ENCODE measurements at places on chromosomes 16 and 17. TPM values are rescaled to one million over a fixed set of nuclear protein-coding genes. Genes with fewer than 3 reads are reported as not detected.

DNA sequence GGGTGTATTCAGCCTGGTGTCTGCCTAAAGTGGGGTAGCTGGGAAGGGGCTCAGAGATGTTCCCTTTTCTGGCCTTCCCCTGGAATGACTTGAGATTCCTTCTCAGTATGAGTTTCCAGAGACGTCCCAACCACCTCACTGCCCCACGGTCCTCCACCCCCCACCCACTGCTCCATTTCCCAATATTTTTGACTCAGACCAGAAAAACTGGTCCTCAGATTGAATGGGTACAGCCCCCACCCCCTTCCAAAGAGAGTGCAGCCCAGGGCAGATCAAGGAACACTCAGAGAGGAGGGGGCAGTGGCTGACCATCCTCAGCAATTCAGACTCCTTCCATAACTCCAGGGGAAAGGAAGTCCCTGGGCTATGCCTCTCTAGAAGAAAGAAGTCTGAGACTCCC lies 3.2 kb downstream of the ACLY start:
- no peaks in the 10 kb centered on the region for H3K27me3 ChIP-seq
- DNase-seq = no peak
- peaks cover 9% of the 10 kb centered on the region for H3K36me3 ChIP-seq
- H3K4me3 ChIP-seq = no peak overlapping the region
- no peak overlapping the region for H3K27ac ChIP-seq

Gene FBXW10
- total RNA-seq = 5.3 TPM

- H3K27me3 ChIP-seq = no peaks in the 10 kb centered on the region
- H3K27ac ChIP-seq = no peak overlapping the region
- DNase-seq = no peak
- H3K4me1 ChIP-seq = no peaks in the 10 kb centered on the region
- no peaks in the 10 kb centered on the region for H3K36me3 ChIP-seq
Observed at GRCh38 chr17:69062860-69063581, 2.3 kb upstream of the ABCA9 start.

DNA sequence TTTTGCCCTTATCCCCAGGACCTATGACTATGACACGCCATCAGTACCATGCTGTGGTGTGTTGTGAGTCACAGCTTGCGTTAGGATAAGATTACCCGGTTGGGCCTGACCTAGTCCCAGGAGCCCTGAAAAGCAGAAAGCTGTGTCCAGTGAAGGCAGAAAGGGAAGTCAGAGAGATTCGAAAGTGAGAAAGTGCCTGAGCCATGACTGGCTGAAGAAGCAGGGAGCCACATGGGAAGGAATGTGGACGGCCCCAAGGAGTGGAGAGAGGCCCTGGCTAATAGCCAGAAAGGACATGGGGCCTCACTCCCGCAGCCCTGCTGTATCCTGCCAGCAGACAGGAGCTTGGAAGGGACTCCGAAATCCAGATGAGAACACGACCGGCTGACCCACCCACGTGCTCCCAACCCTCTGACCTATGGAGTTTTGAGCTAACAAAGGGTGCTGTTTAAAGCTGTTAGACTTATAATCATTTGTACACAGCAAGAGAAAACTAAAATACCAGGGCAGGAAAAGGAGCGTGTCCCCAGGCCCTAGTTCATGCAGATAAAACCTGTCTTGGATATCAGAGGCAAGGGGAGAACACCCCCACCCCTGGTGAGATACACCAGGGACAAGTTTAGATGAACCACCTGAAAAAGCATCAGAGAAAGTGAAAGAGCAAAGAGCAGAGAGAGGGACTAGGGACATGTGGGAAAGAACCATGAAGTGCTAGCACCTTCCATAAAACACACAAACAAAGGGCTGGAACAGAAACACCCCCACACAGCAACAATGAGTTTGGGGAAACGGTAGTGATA lies 115.3 kb downstream of the SLC39A11 start:
- H3K36me3 ChIP-seq = no peaks in the 10 kb centered on the region
- peak; percentile 71 for DNase-seq
- H3K4me3 ChIP-seq = peak overlapping the region; percentile 44
- H3K4me1 ChIP-seq = peaks cover 47% of the 10 kb centered on the region
- no peaks in the 10 kb centered on the region for H3K27me3 ChIP-seq

GRCh38 chr16:7534749-7535148 lies 202.1 kb downstream of the RBFOX1 start:
- H3K4me3 ChIP-seq = no peak overlapping the region
- H3K27me3 ChIP-seq = peaks cover 11% of the 10 kb centered on the region
- DNase-seq = no peak
- no peaks in the 10 kb centered on the region for H3K4me1 ChIP-seq

GRCh38 chr16:50303605-50304466 lies 37.5 kb downstream of the ADCY7 start:
- H3K27ac ChIP-seq = no peak overlapping the region
- DNase-seq = no peak
- H3K27me3 ChIP-seq = no peaks in the 10 kb centered on the region
- H3K36me3 ChIP-seq = no peaks in the 10 kb centered on the region
- no peaks in the 10 kb centered on the region for H3K4me1 ChIP-seq
- H3K4me3 ChIP-seq = no peak overlapping the region

Data from PC-9 (cell line).